ENCODE measurements at places on chromosomes 3 and 15. TPM values are rescaled to one million over a fixed set of nuclear protein-coding genes. Genes with fewer than 3 reads are reported as not detected.

DNA sequence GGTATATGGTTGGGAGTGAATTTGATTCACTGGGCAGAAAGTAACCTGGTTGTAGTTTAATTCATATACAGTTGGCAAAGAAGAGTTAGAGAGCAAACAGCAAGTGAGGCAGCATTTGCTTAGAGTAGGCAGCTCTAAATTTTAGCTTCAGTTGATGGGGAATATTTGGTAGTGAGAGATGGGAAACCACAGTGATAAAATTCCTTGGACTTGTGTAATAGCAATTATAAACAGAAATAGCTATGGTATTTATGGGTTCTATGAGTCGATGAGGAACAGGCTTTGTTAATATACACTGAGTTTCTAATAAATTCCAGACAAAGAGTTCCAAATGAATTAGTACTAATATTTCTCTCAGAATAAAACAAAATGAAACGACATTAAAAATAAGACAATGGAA is 894.0 kb downstream of the ROBO2 start:
- H3K4me1 ChIP-seq = no peaks in the 10 kb centered on the region
- H3K4me3 ChIP-seq = no peak overlapping the region
- H3K36me3 ChIP-seq = no peaks in the 10 kb centered on the region
- DNase-seq = no peak

DNA sequence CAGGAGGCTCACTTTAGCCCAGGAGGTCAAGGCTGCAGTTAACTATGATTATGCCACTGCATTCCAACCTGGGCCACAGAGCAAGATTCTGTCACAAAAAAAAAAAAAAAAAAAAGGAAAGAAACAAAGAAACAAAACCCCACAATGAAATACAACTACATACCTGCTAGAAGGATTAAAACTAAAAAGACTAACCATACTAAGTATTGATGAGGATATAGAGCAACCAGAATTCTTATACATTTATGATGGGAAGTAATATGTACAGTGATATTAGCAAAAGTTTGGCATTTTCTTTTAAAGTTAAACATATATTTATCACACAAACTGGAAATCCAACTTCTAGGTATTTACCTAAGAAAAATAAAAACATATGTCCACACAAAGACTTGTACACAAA is 40.2 kb upstream of the FOXB1 start:
- H3K4me3 ChIP-seq = no peak overlapping the region
- H3K27me3 ChIP-seq = no peaks in the 10 kb centered on the region
- H3K27ac ChIP-seq = no peak overlapping the region
- DNase-seq = no peak

DNA sequence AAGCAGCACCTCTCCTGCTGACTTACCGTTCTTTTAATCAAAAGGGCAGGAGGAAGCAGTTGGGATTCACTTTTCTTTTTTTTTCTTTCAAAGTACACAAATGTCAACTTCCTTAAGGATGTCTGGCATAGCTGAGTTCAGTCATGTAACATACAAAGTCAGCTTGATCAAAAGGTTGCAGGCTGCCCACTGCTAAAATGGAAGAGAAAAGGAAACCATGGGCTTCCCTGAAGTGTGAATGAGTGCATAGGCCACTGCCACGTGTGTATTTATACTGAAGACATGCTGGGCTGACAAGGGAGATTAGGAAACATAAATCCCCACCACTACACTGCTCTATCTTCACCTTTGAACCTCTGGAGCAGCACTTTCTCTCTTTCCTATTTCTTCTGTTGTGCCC is 312.5 kb downstream of the TIGIT start:
- no peak overlapping the region for H3K4me3 ChIP-seq
- no peak overlapping the region for H3K27ac ChIP-seq
- no peaks in the 10 kb centered on the region for H3K27me3 ChIP-seq
- H3K4me1 ChIP-seq = peaks cover 7% of the 10 kb centered on the region
- no peaks in the 10 kb centered on the region for H3K36me3 ChIP-seq

- no peak for DNase-seq
- no peaks in the 10 kb centered on the region for H3K36me3 ChIP-seq
- no peaks in the 10 kb centered on the region for H3K27me3 ChIP-seq
- H3K27ac ChIP-seq = no peak overlapping the region
- H3K4me3 ChIP-seq = no peak overlapping the region
These were observed 40.9 kb downstream of the FBXL2 start for GRCh38 chr3:33317963-33318709.

DNA sequence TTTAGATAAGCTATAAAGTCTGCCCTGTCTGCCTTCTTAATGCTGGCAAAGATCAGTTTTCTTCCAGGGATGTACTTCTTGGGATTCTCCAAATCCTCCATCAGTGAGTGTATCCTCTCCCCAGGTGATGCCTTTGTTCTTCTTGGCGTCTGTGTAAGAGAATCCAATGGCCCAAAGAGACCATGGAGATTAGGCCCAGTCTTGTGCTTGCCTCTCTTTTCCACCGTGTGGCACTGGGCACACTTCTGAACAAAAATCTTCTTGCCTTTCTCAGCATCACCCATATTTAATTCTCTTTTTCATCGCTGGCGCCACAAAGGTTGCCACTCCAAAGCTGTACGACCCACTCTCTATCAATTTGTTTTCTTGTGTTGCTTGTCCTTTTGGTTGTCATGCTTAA is 32.2 kb upstream of the TAMM41 start:
- no peak overlapping the region for H3K4me3 ChIP-seq
- H3K27ac ChIP-seq = no peak overlapping the region
- no peaks in the 10 kb centered on the region for H3K4me1 ChIP-seq
- no peaks in the 10 kb centered on the region for H3K27me3 ChIP-seq

- H3K36me3 ChIP-seq = no peaks in the 10 kb centered on the region
- no peaks in the 10 kb centered on the region for H3K4me1 ChIP-seq
- DNase-seq = no peak
- H3K27ac ChIP-seq = no peak overlapping the region
- no peak overlapping the region for H3K4me3 ChIP-seq
These were observed 39.8 kb downstream of the TUSC7 start for GRCh38 chr3:116749388-116749787.

Gene TXNRD3
- 8.7 TPM for total RNA-seq

Gene RBMS3
- total RNA-seq = 58.5 TPM

Gene CACNA2D2
- 105 TPM for total RNA-seq

Gene RLBP1
- total RNA-seq = not detected

Gene RHOV
- 1.5 TPM for total RNA-seq

Gene PRICKLE2
- total RNA-seq = 43.5 TPM

Gene TIMP4
- 5.2 TPM for total RNA-seq

Gene SAXO2
- 15.8 TPM for total RNA-seq

All from lower lobe of right lung (tissue), 2 donors.